ENCODE measurements at places on chromosomes 4 and X.

DNA sequence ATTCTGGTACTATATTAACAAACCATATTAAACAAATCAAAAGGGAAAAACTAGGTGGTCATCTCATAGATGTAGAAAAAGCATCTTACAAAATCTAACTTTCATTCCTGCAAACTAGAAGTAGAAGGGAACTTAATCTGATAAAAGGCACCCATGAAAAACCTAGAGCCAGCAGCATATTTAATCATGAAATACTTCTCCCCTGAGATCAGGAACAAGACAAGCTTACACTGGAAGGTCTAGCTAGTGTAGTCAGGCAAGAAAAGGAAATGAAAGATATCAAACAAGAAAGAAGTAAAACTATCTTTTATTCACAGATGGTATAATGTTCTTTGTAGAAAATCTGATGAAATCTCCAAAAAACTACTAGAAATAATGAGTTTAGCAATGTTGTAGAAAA, 41.2 kb downstream of the ATP10D start:
- no peak for DNase-seq

DNA sequence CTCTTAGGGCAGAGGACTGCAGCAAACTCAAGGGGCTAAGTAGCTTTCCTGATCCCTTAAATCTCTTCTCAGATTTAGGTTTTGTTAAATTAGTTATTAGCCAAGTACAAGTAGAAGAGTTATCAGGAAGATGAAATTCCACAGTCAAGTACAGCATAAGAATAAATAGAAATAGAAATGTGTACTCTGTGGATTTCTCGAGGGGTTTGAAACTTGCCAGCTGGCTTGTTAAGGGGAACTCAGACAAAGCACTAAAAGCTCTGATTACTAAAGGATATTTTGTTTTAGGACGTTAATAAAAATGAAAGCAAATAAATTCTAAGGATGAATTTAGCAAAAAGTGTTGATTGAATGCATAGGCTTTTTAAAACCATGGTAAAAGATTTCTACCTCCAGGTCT, 654.6 kb downstream of the RAPGEF2 start:
- no peak for DNase-seq

GRCh38 chr4:88143504-88143903, 14.9 kb downstream of the ABCG2 start:
- DNase-seq = no peak

DNA sequence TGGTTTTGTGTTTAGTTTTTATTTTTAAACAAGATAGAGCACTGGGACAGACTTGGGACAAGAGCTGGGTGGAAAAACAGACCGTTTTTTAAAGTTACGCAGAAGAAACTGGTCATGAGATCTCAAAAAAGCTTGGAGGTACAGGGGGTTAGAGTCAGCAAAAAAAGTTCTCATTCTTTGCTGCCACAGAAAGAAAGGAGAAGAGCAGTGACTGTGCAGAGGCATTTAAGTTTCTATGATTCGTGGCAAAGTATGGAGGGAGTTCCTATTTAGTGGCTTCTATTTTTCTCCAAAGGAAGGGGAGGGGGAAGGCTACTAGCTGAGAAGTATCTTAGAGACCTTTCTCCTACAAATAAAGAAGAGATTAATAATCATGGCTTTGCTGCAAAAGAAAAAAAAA, 68.3 kb downstream of the MANBA start:
- no peak for DNase-seq

DNA sequence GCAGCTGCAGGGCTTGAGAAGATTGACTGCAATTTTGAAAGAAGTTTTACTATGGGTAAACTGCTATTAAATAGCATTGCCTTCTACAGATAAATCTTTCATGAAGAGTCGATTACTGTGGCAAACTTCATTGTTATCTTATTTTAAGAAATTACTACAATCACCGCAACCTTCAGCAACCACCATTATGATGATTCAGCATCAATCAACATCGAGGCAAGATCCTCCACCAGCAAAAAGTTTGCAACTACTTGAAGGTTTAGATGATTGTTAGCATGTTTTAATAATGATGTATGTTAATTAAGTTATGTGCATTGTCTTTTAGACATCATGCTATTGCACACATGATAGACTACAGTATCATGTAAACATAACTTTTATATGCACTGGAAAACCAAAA, 1511.0 kb downstream of the FSTL5 start:
- no peak for DNase-seq

DNA sequence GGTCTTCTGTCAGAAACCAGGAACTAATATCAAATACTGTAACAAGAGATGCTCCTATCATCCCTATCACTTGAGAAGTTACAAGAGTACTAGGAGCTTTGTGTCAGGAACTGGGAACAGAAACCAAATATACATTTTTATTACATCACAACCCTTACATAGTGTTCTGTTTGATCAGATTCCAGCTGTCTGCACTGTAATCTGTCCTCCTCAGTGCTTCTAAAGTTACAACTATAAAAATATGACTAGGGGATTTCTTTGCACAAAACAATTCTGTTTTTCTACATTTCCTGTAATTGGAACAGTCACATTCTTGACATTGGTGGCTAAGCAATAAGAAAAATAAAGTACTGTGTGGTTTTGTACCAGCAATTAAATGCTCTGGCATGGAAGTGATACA, 686.0 kb downstream of the PDHA2 start:
- no peak for DNase-seq

DNA sequence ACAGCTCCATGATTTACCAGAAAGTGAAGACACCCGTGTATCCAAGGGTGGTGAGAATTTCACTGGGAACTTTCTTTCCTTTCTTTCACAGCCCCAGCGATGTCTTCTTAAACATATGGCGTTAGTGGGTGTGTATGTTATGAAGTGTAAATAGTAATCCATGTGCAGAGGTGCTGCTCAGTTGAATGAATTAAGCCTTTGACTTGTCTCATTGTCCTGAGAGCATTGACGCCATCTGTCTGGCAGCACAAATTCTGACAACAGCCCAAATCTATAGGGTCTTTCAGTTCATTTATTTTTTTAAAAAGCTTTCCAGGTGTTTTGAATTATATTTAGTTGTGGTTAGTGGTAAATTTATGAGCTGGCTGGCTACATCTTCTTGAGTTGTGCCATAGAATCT, 69.4 kb downstream of the CLCN5 start:
- DNase-seq = no peak
